Right atrium auricular region (tissue), 2 donors: ENCODE measurements at places on chromosomes 13 and 19. TPM values are rescaled to one million over a fixed set of nuclear protein-coding genes. Genes with fewer than 3 reads are reported as not detected.
A peak's percentile ranks its signal among the peaks of the same experiment; 100 is the strongest.

DNA sequence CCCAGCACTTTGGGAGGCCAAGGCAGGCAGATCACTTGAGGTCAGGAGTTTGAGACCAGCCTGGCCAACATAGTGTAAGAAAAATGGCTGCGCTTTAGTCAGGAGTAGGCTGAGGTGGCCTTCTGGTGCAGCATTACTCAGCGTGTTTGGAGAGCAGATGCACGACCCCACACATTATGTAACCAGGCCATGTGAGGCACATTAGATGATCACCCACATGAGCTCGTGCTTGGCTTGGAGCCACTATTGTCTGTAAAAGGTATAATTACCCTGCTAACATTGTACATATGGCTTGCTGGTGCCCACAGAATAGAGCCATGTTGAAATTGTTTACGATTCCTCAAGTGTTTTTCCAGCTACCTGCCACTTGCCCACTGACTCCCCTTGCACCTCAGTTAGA, 24.0 kb upstream of the SCEL start:
- H3K4me3 ChIP-seq: no peak overlapping the region
- no peaks in the 10 kb centered on the region for H3K36me3 ChIP-seq
- H3K27me3 ChIP-seq: no peaks in the 10 kb centered on the region
- H3K4me1 ChIP-seq: no peaks in the 10 kb centered on the region

DNA sequence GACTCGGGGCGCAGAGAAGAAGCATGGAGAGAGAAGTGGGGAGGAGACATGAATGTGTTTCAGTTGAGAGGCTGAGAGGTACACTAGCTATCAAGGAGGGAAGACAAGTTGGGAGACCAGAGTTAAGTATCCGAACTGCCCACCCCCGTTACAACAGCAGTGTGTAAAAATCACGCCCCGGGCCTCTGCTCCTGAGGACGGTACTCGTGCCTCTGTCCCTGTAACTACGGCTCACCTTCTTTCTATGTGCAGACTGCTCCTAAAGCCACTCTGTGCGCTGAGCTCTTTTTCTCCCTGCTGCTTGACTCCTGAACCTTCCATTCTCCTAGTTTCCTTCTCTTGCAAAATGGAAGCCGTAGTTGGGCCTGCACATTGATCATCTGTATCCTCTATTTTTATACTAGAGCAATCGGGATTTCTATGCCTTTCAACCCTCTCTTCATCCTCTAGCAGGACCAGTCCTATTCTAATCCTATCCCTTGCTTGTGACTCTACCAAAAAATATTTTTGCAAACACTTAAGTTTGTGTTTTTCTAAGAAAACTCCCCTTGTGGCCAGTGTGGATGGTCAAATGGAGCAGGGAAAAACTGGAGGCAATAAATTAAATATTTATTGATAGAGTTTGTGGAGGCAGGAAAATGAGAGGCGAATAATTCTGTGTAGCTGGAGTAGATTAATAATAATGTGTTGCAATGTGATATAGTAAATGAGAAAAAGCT, 569 bp downstream of the POLR1D start:
- H3K27me3 ChIP-seq: no peaks in the 10 kb centered on the region
- H3K27ac ChIP-seq: peak overlapping the region; percentile 98
- H3K36me3 ChIP-seq: no peaks in the 10 kb centered on the region
- no peak for DNase-seq
- H3K4me1 ChIP-seq: peaks cover 29% of the 10 kb centered on the region
- H3K4me3 ChIP-seq: peak overlapping the region; percentile 98

Gene BORA
- total RNA-seq: 1.3 TPM

- DNase-seq: no peak
- no peaks in the 10 kb centered on the region for H3K27me3 ChIP-seq
- no peak overlapping the region for H3K4me3 ChIP-seq
- H3K4me1 ChIP-seq: peaks cover 3% of the 10 kb centered on the region
Measured at GRCh38 chr19:47702671-47703070, 10.6 kb upstream of the EHD2 start.
